OCI-M1 (cell line): ENCODE measurements at places on chromosomes 7 and 10.

- DNase-seq, result no peak
Observed at GRCh38 chr10:93076871-93077270, 3.2 kb downstream of the CYP26A1 start.

- DNase-seq, result no peak
Observed at GRCh38 chr10:5897053-5897340, 7.0 kb downstream of the FBH1 start.

GRCh38 chr10:5533098-5533731, 8.5 kb downstream of the CALML3 start:
- DNase-seq, result no peak

GRCh38 chr7:74449809-74450397, 3.8 kb upstream of the GTF2IRD1 start:
- peak; percentile 88 for DNase-seq

DNA sequence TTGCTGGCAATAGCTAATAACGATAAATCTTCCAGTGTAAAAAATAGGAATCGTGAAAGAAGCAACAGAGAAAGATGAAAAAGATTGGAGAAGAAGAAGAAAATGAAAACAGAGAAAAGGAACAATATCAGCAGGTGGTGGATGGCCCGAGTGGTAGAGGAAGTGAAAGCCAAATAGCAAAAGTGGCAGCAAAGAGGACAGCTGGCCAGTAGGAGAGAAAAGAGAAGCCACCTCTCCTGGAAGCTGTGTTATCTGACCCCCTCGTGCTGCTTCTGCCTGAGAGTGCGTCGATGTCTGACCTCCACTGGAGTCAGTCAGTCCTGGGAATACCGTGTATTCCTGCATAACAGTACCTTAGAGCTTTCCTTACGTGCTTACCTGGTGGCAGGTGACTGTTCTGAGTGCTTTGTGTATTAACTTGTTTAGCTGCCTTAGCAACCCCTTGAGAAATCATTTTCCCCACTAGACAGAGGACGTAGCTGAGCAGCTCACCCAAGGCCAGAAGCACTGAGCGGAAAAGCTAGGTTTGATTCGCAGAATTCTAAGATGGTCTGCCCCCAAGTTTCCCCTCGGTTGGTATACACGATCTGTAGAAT, 88.3 kb downstream of the CHN2 start:
- DNase-seq, result peak; percentile 51

- no peak for DNase-seq
Observed at GRCh38 chr10:51313773-51314478, 239.6 kb downstream of the PRKG1 start.

DNA sequence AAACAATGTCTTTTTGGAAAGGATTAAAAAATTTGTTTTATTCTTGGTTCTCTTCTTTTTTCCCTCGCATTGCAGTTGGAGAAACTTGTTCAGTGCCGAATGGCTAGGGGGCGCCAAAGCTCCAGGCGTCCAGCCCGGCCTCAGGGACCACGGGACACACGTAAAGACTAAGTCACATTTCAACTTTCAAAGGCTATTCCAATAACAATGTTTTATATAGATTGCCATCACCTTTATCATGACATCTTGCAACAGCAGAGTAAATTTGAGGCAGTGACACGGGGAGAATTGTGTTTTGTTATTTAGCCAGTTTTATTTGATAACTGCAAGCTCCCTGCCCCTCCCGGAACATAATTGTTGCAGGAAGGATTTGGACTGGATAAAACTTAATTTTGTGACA, 2.2 kb upstream of the IGFBP3 start:
- peak; percentile 64 for DNase-seq

- DNase-seq, result no peak
Observed at GRCh38 chr7:142434666-142435167, 176.9 kb upstream of the PRSS58 start.

DNA sequence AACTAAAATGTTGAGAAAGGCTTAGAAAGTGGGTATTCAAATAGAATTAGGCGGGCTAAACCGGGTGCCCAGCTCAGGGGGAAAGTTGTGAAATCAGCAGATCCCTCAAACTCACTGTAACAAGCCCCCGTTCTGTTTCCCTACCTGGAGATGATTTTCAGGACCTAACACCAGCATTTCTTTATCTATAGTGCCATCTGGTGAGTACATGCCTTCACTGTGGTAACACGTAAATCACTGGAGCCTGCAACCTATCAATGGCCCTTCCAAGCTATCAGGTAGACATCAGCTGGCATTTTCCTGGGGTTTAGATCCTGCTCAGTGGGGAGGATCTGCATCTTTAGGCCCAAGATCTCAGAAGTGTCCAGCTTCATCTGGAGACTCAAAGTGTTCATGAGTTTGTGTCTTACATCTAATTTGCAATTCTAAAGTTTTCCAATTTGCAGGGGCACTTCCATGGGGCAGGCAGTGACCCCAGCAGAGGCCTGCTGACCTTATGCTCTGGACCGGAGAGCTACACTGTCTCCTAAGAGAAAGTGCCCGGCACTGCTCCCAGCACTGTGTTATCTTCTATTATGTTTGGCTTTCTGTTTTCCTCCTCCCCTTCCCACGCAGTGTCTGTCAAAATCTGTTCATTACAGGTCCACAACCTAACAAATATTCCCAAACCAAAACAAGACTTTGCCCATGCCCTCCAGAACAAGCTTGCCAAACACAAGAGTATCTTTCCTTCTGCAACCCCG, 132.5 kb downstream of the LSM5 start:
- no peak for DNase-seq

DNA sequence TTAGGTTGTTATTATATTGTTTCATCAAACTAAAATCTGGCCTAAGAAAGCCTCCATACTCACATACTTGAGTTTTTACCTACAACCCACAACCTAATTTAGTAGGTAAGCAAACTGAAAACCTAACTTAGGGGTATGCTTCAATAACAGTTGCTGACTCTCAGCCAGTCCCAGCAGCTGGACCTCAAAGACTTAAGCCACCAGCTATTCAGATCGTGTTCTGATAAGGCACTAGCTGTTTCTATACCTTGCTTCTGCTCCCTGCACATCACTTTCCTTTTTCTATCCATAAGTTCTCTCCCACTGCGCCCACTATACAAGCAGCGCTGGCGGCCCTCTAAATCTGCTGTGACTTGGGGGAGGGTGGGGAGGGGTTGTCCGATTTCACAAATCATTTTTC, 42.3 kb downstream of the SUGCT start:
- peak; percentile 0 for DNase-seq

DNA sequence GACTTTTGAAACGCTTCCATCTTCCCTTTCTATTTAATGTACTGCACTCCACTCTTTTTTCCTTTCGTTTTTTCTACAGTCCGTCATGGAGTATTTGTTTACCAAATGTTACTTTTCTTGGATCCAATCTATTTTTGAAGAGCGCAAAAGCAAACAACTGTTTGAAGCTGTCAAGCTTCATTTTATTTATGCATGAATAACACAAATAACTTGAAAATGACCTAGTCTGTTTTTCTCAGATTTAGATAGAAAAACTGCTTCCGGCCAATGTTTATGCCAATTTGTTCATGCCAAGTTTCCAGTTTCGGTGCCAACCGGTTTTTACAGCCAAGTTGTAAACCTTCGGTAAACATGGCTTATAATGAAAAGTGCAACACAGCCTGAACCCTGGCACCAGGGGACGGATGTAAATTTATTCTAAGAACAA, 150.9 kb upstream of the KLF6 start:
- DNase-seq, result no peak

- no peak for DNase-seq
Observed at GRCh38 chr7:4871930-4872675, 10.3 kb upstream of the PAPOLB start.

- DNase-seq, result no peak
Observed at GRCh38 chr7:47649919-47650318, 68.0 kb upstream of the TNS3 start.

DNA sequence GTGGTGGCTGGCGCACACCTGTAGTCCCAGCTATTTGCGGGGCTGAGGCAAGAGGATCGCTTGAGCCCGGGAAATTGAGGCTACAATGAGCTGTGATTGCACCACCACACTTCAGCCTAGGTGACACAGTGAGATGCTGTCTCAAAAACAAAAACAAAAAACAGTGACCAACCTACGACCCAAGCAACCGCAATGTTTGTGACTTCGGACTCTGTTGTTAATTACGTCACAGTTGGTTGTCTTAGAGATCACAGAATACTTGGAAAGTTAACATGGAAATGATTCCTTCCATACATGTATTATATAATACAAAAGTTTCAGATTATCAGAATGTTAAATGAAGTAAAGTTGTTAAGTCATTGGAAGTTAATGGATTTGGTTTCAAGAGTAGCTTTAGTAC, 106.2 kb downstream of the REEP3 start:
- no peak for DNase-seq

DNA sequence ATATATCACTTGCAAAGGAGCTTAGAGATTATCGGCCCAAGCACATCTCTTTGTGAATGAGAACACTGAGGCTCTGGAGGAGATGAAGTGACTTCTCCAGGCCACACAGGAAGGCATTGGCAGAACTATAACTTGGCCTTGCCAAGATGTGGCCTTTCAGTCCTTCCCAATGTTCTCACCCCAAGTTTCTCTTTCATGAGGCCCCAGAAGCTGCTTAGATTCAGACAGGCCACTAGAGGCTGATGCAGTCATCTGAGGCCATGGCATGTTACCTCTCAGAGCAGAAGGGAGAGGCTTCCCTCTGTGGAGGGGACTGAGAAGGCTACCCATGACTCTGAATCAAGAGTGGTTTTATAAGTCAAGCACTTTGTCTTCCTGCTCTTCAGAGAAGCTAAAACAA, 1003.7 kb downstream of the LRMDA start:
- DNase-seq, result no peak

DNA sequence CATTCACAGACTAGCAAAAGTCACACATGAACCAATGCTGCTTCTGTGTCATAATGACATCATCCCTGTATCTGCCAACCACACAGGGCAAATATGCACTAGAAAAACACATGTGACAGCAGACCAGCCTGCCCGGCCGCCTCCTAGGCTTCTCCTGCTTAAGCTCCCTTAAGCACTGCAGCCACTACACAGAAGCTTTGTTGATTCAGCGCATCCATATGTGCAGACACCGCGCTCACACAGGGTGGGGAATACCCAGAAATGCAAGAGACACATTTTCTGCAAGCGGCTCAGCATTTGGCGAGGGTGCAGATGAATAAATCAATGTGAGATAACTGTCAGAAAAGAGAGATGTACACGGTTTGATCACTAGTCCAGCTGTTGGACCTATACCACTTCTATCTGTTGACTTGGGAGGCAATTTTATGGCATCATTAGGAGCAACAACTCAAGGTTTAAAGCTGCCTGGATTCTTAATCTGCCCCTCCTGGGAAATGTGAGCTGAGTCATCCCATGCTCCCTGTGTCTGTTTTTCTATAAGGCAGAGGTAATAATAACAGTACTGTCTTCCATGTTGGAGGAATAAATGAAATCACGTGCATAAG, 33.4 kb downstream of the CPXM2 start:
- no peak for DNase-seq

- no peak for DNase-seq
Observed at GRCh38 chr7:126472825-126473224, 779.9 kb downstream of the GRM8 start.

DNA sequence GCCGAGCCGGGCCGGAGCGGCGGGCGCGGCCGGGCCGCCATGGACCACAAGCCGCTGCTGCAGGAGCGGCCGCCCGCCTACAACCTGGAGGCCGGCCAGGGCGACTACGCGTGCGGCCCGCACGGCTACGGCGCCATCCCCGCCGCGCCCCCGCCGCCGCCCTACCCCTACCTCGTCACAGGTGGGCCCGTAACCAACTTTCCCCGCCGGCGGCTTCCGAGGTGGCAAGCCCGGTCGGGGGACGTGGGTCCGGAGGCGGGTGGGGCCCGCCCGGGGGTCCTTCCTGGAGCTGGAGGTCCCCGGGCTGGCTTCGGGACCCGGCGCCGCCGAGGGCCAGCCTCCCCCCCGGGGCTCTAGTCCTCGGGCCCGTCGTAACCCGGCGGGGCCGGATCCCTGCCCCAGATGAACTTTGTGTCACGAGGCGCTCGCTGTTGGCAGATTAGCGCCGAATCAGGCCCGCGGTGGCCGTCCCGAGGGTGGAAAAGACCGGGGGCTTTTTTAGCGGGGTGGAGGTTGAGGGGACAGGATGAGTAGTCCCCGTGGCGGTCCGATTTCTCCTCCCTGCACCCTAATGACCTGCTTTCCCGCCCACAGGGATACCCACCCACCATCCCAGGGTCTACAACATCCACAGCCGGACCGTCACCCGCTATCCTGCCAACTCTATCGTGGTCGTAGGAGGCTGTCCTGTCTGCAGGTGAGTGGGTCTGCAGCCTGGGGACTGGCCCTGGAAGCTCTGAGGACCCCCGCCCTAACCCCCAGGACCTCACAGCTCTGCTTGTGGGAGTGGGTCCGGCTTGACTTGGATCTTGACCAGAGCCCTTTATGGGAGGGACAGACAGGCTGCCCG, 496 bp downstream of the BRI3 start:
- peak; percentile 59 for DNase-seq

- DNase-seq, result no peak
Observed at GRCh38 chr7:75850235-75850634, 28.6 kb upstream of the RHBDD2 start.

- peak; percentile 65 for DNase-seq
Observed at GRCh38 chr7:124856299-124856888, 73.2 kb downstream of the POT1 start.

DNA sequence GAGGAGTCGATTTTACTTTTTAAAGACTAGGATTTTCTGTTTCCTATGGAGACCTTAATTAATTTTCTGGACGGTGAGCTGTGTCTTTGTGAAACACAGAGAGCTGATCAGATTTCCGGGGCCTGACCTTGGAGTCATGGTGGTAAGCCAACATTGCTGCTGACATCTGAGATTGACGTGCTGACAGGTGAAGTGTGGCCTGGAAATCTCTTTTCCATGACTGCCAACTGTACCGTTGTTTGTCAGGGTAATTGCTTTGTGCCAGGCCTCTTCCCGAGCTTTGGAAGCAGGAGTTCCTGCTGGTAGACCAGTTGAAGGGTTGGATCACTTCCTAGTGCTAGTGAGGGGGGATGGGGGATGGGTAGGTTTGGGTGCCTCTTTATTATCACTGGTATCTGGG, 71.2 kb downstream of the ADRA2A start:
- DNase-seq, result no peak

DNA sequence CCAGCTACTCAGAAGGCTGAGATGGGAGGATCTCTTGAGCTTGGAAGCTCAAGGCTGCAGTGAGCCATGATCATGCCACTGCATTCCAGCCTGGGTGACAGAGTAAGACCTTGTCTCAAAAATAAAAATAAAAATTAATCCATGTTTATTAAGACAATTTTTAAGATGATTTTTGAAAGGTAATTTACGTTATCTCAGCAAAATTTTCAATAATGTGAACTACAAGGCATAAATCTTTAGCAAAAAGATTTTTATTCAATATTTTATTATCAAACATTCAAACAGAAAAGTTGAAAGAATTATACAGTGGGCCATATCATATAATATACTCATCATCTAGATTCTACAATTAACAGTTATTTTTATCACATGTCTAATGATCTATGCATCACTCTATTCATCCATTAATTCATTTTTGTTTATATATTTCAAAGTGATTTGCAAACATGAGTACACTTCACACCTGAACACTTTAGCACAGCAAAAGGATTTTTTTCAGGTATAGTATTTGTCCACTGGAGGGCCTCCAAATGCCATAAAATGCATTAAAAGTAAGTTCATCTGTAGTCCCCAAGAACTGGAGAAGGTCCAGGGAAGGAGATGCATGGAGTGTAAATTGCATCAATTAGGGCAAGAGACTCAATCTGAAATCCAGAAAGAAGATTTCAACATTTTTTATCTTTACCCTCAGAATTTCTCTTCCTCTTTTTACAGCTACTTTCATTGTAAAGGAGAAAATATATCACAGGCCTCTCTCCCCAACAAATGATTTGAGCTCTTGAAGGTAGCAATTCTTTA, 38.6 kb upstream of the RSBN1L start:
- DNase-seq, result peak; percentile 96

GRCh38 chr7:150954201-150954985, 23.7 kb downstream of the KCNH2 start:
- no peak for DNase-seq
